Fibroblast of lung (primary cell): ENCODE measurements at places on chromosomes 7 and 10. TPM values are rescaled to one million over a fixed set of nuclear protein-coding genes. Genes with fewer than 3 reads are reported as not detected.

GRCh38 chr7:107951172-107951787 lies 51.7 kb downstream of the LAMB1 start:
- DNase-seq = no peak

GRCh38 chr7:43124388-43124787 lies 11.9 kb downstream of the HECW1 start:
- DNase-seq = no peak

- DNase-seq = no peak
Measured at GRCh38 chr10:94206176-94206575, 156.6 kb downstream of the NOC3L start.

HOGA1 gene
- 1.0 and 1.5 TPM in 2 replicates for total RNA-seq

LLCFC1 gene
- not detected in 2 replicates for total RNA-seq
